Activated CD8-positive, alpha-beta memory T cell treated with anti-CD3 and anti-CD28 coated beads for 1 hour (primary cell): ENCODE measurements at places on chromosomes 12 and 14.

DNA sequence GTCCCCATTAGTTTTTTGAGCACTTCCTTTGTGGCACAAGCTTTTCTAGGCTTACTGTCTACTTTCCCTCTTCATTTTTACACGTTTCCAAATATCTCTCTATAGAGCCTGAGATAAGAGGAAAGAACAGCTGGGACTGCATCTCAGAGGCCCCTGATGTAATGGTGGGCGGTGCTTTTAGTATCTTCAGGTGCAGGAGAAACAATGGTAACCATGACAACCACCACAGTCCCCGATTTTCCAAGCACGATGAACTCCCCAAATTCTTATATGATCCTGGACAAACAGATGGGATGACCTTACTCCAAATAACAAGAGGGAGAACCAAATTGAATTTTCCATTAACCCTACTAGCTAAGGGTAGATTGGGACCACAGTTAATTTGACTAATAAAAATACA, 103.3 kb downstream of the AEBP2 start:
- DNase-seq = no peak

- no peak for DNase-seq
These were observed 78.2 kb downstream of the TBX5 start for GRCh38 chr12:114327765-114328164.

- no peak for DNase-seq
These were observed 58.5 kb downstream of the PLXNC1 start for GRCh38 chr12:94206886-94207285.

GRCh38 chr12:115823635-115824034, 453.9 kb downstream of the MED13L start:
- DNase-seq = no peak

GRCh38 chr12:82627799-82628198, 58.9 kb upstream of the TMTC2 start:
- DNase-seq = no peak

- DNase-seq = no peak
These were observed 33.1 kb upstream of the GNPNAT1 start for GRCh38 chr14:52824462-52824861.

DNA sequence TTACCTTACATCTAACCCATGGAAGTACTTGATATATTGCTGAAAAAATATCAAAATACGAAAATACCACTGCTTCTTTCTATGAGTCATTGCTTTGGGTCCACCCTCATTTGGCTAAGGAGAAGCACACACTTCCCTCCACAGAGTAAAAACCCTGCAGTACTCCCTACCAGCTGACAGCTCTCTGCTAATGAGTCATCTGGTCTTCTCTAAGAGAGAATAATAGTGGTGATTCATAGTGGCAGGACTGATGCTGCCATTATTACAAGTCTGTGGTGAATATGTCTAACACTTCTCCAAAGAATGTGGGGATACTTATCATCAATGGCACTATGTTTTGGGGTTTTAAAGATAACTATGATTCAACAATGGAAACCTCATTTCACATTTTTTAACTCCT, 90.7 kb downstream of the PPFIA2 start:
- DNase-seq = no peak

DNA sequence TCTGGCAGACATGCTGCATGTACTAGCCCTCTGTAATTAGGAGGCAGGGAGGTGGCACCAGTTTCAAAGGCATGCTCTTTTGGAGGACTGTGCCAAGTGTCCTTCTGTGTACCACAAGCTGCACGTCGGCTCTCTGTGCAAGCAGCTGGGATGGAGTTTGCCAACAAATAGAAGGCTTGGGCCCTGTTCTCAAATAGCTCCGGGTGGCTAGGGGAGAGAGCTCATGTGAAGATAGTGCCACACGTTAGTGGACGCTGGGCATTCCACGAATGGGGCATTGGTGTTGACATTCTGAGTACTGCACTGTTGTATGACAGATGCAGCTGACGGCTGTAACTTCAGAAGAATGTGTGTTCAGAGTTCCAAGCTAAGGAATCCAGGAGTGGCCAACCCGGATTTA, 4.4 kb downstream of the AACS start:
- no peak for DNase-seq
